Adrenal gland (tissue), 19 donors: ENCODE measurements at places on chromosomes 16 and 17. TPM values are rescaled to one million over a fixed set of nuclear protein-coding genes. Genes with fewer than 3 reads are reported as not detected.

- no peak for DNase-seq
These were observed 5.3 kb upstream of the CHST5 start for GRCh38 chr16:75541236-75541635.

Gene KCNH6
- total RNA-seq = not detected

DNA sequence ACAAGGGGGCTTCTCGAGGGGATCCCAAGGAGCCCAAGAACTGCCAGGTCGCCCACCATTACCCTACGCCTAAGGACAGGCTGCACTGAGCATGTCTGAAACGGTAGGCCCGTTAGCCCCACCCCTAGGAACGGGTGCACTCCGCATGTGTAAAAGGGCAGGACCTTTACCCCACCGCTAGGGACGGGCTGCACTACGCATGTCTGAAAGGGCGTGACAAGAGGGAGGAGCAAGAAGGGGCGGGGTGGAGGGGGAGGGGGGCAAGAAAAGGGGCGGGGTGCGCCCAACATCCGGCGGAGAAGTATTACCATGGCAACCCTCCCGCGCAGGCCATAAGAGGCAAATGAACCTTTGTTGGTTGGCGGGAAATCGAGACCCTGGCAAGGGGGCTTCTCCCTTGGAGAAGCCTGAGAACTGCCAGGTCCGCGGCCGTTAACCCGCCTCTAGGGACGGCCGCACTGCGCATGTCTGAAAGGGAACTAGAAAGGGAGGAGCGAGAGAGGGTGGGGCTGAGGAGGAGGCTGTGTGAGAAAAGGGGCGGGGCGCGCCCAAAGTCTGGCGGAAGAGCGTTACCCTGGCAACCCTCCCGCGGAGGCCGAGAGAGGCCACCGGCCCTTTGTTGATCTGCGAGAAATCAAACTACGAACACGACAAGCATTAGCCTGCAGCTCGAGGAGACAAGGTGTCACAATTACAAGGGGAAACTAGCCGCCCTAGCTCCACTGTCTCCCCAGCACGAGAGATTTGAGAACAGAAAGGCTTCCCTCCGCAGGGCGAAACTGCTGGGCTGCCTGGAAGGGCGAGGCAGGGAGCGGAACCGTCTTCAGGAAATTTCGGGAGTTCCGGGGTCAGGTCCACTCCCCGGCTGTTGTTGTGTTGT lies 2046.8 kb downstream of the TP53TG3F start:
- DNase-seq = no peak

DNA sequence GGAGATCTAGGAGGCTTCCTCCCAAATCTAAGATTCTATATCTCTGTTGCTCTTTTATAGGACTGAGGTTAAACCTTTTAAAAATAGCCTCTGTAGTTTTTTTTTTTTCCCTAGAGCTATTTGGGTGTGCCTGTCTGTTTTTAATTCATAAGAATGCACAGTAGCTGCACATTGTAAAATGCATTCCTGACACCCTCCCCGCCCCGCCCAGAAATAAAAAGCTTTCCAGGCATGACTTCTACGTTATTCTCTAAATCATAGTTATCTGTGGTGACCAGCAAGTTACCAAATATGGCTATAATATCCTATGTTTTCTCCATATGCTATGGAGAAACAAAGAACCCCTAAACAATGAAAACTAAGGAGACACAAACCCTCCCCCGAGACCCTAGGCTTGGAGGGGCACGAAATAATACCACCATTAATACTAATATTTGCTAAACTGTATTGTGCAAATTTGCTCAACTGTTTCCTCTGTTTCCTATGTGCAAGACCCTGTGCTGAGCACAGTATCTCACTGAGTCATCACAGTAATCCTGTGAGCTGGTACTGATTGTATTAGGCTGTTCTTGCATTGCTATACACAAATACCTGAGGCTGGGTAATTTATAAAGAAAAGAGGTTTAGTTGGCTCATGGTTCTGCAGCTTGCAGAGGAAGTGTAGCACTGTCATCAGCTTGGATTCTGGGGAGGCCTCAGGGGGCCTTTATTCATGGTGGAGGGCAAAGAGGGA lies 388.3 kb downstream of the CA10 start:
- no peak for DNase-seq

DNA sequence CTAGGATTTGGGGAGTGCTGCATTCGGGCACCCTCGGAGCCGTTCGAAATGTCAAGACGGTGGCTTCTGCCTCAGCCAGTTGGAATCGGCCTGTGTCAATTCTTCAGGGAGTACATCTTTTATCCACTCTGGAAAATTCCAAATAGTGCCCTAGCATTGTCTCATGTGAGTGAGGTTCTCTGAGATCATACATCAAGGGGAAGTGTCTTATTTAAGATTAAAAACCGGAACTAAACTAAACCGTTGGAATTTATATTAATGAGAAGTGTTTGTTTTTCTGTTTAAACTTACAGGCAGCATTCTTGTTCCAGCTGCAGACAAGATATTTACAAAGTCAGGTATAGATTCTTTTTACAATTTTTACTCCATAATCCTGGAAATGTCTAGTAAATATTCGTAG lies 56.8 kb downstream of the SLC47A1 start:
- no peak for DNase-seq

GRCh38 chr16:3954411-3954921 lies 74.0 kb upstream of the CREBBP start:
- no peak for DNase-seq

Gene SLFN12L
- total RNA-seq = 0.32 TPM

Gene TBC1D3D
- total RNA-seq = not detected

GRCh38 chr16:82584553-82585152 lies 42.1 kb upstream of the CDH13 start:
- DNase-seq = no peak

GRCh38 chr16:56212144-56212543 lies 20.9 kb downstream of the GNAO1 start:
- no peak for DNase-seq
